ENCODE measurements at places on chromosomes 2 and 18.

DNA sequence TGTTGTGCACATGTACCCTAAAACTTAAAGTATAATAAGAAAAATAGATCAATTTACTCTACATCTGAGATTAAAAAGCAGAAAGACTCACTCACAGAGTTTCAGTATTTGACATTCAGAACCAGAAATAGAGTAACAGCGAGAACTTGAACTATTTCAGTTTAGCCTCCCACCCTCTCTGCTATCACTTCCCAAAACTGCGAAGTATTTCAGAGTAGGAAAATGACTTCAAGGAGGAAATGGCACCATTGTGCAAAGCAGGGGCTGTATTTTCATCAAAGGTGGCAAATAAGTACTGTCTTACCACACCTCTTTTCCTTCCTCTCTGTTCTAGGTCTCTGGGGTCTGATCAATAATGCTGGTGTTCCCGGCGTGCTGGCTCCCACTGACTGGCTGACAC is 13.6 kb downstream of the DHRS9 start:
- H3K36me3 ChIP-seq = no peaks in the 10 kb centered on the region
- no peak for DNase-seq
- H3K27ac ChIP-seq = no peak overlapping the region
- H3K4me3 ChIP-seq = no peak overlapping the region

GRCh38 chr18:9757827-9758621 is 49.9 kb downstream of the RAB31 start:
- H3K36me3 ChIP-seq = no peaks in the 10 kb centered on the region
- no peak overlapping the region for H3K27ac ChIP-seq
- no peak for DNase-seq
- H3K4me1 ChIP-seq = no peaks in the 10 kb centered on the region
- H3K27me3 ChIP-seq = no peaks in the 10 kb centered on the region
- no peak overlapping the region for H3K4me3 ChIP-seq

GRCh38 chr2:70921031-70921430 is 14.7 kb upstream of the ATP6V1B1 start:
- H3K36me3 ChIP-seq = no peaks in the 10 kb centered on the region
- H3K4me1 ChIP-seq = peaks cover 13% of the 10 kb centered on the region
- H3K4me3 ChIP-seq = no peak overlapping the region
- H3K27me3 ChIP-seq = no peaks in the 10 kb centered on the region
- no peak overlapping the region for H3K27ac ChIP-seq
- DNase-seq = no peak

DNA sequence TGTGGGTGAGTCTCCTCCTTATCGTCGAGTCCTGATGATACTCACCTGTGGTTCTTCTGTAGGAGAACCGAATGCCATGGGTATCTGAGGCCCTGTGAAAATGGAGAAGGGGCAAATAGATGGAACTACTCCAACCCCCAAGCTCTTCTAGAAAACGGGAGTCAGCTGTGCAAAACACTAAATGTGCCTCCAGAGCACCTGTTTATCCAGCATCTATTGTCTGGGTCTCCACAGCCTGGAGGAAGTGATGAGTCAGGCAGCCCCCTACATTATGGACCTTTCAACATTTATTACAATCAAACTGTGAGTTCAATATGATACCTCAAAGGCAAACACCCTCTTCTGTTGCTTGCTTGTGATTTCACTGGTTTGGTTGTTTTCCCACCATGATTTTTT is 9.8 kb upstream of the LRRFIP1 start:
- H3K4me3 ChIP-seq = no peak overlapping the region
- no peaks in the 10 kb centered on the region for H3K27me3 ChIP-seq
- no peak overlapping the region for H3K27ac ChIP-seq
- peaks cover 21% of the 10 kb centered on the region for H3K4me1 ChIP-seq
- no peak for DNase-seq

GRCh38 chr2:70766357-70767078 is 1.5 kb downstream of the ADD2 start:
- no peak overlapping the region for H3K4me3 ChIP-seq
- H3K36me3 ChIP-seq = no peaks in the 10 kb centered on the region
- H3K27me3 ChIP-seq = no peaks in the 10 kb centered on the region
- peaks cover 17% of the 10 kb centered on the region for H3K4me1 ChIP-seq
- H3K27ac ChIP-seq = no peak overlapping the region

DNA sequence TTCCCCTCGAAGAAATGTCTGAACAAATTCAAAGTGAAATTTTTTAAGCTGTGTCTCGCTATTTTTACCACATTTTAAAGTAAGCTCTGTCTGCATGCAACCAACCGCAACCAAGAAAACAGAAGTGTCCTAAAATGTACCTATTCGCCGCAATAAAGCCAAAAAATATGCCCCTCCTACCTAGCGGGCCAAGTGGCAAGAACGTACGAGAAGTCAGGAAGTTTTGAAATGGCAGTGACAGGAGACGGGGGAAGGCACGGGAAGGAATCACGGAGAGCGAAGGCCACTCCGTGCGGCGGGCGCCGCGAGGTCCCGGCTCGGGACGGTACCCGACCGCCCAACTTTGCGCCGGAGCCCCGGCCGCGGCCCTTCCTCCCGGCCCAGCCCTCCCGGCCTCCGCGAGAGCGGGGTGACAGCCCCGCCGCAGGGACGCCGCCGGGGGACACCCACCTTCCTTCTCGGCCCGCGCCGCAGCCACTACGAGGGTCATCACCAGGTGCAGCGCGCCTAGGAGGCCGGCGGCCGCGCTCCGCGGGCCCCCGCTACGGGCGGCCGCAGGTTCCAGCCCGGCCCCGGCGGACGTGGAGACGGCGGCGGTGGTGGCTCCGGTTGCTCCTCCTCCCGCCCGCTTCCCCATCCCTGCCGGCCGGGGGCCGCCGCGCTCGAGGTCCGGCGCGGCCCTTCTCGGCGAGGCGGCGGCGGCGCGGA is 568 bp downstream of the TMEM131 start:
- H3K36me3 ChIP-seq = no peaks in the 10 kb centered on the region
- H3K4me3 ChIP-seq = peak overlapping the region; percentile 37
- H3K4me1 ChIP-seq = peaks cover 31% of the 10 kb centered on the region
- no peaks in the 10 kb centered on the region for H3K27me3 ChIP-seq
- H3K27ac ChIP-seq = peak overlapping the region; percentile 85

Data from body of pancreas (tissue), 4 donors.